ENCODE measurements at places on chromosomes 11 and 22.

DNA sequence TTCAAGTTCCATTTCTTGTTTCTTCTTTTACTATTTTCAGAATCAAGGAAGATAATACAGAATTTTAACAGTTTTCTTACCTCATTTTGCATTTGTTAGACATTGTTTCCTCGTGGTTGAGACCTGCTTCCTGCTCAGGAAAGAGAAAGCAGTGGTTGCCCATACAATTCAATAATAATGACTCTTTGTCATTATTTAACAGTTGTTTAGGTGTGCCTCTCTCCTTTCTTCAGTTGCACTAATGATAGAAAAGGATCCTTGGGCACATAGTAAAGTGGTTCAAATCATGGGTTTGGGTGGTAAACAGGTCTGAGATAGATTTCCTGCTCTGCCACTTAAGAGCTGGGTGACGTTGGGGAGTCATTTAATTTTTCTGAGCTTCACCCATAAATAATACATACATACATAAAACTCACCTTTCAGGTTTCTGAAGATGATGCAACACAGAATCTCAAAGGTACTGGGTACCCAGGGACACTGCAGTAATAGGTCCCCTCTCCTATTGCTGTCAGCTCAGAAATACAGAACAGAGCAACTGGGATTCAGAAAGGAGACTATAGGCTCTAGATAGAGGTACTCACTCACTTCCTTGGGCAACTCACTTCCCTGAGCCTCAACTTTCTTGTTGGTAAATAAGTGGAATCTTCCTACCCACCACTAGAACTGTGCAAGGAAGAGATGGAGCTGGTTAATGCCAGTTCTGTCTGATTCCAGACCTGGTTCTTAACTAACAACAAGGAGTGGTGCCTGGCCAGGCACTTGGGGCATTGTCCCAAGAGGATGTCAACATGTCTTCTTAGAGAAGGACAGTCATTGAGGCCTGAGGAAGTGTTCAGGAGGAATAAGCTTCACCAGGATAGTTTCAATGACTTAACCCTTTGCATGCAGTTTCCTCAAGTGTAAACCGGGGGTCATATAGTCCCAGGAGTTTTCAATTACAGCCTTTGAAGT, 34.9 kb downstream of the CD44 start:
- H3K27me3 ChIP-seq, result no peaks in the 10 kb centered on the region
- peak overlapping the region; percentile 75 for H3K4me3 ChIP-seq
- peak overlapping the region; percentile 92 for H3K27ac ChIP-seq
- peaks cover 91% of the 10 kb centered on the region for H3K4me1 ChIP-seq
- DNase-seq, result no peak

DNA sequence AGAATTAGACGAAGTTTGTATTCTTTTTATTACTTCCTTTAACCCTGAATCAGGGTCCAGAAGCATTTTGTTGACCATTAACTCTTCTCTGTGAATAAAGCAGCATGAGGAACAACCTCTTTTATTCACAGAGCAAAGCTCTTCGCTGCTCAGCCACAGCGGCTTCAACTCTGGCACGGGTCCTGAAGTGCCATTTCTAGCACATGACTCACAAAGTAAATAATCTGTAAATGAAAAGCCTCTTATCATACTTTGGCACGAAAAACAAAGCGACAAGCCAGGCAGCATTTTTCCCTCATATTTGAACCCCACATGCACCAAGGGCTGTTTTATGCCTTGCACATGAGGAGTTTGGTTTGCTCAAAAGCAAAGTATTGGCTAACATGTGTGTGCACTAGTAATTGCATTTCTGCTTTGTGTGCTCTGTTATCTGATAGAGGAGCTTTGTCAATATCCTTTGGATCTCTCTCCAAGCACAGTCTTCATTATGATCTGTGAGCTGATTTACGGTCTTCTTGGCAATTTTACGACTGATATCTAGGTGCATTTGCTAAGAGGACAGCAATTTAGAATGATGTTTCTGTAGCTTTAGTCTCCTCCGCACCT, 33.0 kb upstream of the APOBEC3A start:
- peaks cover 4% of the 10 kb centered on the region for H3K4me1 ChIP-seq
- DNase-seq, result no peak
- H3K27ac ChIP-seq, result no peak overlapping the region

- DNase-seq, result no peak
- no peak within 1 kb of the TSS for H3K4me3 ChIP-seq
- no peaks in the 10 kb centered on the region for H3K4me1 ChIP-seq
- no peaks in the 10 kb centered on the region for H3K36me3 ChIP-seq
Measured at GRCh38 chr11:16356057-16356760, at the start of gene SOX6. TSS of gene SOX6 (minus strand) at chr11:16356546. CDS start at chr11:16341248, 15,298 bp downstream.

GRCh38 chr22:22110548-22111266, 128.1 kb upstream of the TOP3B start:
- H3K27ac ChIP-seq, result peak overlapping the region; percentile 95
- peak overlapping the region; percentile 67 for H3K4me3 ChIP-seq
- peaks cover 47% of the 10 kb centered on the region for H3K4me1 ChIP-seq
- no peaks in the 10 kb centered on the region for H3K27me3 ChIP-seq
- peaks cover 2% of the 10 kb centered on the region for H3K36me3 ChIP-seq
